ENCODE measurements at places on chromosomes 3 and 15. TPM values are rescaled to one million over a fixed set of nuclear protein-coding genes. Genes with fewer than 3 reads are reported as not detected.

HRH1 gene
- total RNA-seq, result 80.7 TPM

FRMD5 gene
- total RNA-seq, result 4.9 TPM

KIF15 gene
- total RNA-seq, result 1.6 TPM

ESYT3 gene
- 1.2 TPM for total RNA-seq

ZNF592 gene
- total RNA-seq, result 16.8 TPM

CAMK2N2 gene
- 0.10 TPM for total RNA-seq

SLC9C1 gene
- 1.7 TPM for total RNA-seq

SCAANT1 gene
- total RNA-seq, result not detected

CHST2 gene
- total RNA-seq, result 2.9 TPM

SMC4 gene
- total RNA-seq, result 39.8 TPM

DNA sequence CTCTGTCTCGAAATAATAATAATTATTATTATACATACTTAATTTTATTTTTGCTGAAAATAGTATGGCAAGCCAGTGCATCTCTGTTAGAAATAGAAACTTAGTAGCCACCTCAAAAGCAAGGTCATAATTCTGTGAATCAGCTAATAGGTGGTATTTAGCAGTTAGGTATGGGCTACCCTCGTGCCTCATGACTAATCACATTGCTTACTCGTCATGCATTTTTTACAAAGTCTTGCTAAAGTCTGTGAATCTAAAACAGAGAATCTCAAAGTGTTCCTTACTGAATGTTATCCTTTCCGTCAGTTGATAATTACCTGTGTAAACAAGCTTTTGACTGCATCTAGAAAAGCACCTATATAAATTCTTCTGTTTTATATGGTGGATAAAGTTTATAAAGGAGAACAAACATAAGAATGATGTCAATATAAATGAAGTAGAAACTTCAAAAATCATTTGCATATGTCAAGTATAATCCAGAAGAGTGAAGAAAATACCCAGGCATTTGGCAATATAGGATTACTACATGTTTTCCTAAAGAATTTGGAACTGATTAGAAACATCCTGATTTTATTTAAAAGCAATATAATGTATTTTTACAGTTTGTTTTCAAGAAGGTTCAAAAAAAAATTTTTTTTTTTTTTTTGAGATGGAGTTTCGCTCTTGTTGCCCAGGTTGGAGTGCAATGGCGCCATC, 6.2 kb downstream of the PPARG start:
- DNase-seq, result peak; percentile 96

- DNase-seq, result no peak
Measured at GRCh38 chr15:60208709-60209108, 189.1 kb downstream of the ANXA2 start.

DNA sequence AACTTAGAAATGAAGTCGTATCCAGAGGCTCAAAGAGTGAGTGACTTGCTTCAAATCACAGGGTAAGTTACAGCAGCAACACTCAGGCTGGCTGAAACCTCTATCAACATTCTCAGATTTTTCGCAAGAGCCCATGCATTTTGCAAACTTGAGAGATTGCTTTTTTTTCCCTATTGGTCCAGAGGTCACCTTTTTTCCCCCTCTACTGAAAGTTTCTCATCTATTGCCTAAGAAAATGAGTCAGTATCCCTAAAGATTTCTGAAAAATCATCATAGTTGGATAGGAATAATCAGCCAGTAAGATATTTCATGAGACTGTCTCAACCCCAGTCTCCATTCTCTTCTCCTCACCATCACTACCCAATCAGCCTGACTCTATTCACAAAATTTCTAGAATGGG, 410.6 kb downstream of the FOXP1 start:
- peak; percentile 75 for DNase-seq

DNA sequence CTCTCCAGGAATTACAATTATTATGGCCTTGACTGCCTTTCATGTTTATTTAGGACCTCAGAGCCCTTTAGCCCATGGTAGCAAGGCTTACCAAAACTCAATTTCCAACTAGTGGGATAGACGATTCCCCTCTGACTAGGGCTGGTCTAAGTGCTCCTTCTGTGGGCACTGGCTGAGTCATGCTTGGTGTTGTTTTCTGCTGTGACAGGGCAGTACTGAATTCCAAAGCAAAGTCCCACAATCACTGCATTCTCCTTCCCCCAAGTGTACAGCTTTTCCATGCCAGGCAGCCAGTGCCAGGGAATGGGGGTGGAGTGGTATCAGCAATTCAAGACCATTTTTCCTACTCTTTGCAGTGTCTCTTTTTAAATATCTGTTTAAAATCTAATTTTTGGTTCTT, 509.0 kb upstream of the NECTIN3 start:
- peak; percentile 70 for DNase-seq

DNA sequence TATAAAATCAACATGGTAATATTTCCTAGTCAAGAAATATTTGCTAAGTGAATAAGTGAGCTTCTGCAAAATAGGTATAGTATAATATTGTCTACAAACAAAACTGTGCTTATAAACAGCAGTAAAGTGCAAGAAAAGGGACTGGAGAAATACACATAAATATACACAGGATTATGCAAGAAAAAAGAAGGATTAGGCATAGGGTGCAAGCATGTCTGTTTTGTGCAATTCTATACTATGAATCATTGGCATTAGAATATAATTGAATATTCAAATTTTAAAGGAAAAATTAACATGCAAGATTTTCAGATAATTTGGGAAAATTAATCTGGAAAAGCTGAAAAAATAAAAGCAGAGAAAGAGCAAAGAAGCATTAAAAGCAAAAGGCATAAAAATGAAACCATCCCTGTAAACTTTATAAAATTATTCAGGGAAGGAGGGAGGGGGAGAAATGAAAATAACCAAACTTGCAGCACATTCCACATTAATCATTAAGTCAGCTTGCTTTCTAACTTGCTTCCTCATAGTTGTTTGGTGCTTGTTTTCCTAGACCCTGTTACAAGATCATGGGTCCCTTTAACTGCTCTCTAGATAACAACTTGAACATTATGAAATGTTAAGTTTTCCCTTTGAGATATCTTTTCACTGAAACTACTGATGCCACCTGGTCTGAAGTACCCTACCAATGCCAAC, 147.4 kb upstream of the STAC start:
- peak; percentile 21 for DNase-seq

DNA sequence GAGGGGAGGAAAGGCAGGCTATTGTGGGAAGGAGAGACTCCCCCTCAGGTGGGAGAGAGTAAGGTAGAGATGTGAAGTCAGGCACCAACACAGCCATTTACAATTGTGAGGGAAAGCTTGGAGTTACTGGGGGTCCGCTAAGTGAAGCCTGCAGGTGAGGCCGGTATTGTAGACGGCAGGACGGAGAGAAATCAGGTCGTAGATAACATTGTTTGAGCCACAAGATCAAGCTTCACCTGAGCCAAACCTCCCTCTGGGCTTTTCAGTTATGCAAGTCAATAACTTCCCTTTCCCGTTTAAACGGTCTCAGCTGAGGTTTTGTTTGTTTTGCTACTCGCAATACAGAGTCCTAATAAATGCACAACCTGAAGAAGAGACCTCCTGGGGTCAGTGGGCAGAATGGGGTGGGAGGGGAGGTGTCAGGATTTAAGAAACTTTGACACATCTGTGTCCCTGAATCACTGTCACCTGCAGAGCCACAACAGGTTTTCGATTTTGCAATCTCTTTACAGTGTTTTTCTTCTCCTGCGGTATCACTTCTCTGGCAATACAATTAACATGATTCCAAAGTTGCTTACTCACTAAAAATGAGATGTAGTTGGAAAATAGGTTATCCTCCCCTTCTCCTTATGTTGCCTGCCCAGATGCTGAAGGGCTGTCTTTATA, 72.0 kb upstream of the GLCE start:
- DNase-seq, result peak; percentile 34

- DNase-seq, result peak; percentile 28
Measured at GRCh38 chr3:138036572-138036971, 26.6 kb downstream of the CLDN18 start.

DNA sequence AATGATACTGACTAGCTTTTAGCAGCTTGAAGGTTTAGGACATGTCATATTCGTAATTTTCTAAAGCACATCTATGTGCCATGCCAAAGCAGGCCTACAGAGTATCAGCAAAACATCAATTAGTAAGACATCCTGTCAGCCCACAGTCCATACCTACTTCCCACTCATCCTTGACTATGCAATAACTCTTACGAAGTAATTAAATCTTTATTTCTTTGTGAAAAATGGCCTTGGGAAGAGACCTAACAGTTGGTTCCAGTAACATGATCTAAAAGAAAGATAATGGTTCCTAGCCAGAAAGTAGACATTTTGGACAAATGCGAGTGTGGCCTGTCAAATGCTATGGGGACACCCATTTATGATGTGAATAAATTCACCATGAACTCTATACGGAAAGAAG, 172.6 kb upstream of the TNIK start:
- no peak for DNase-seq

- DNase-seq, result peak; percentile 5
Measured at GRCh38 chr3:151553888-151554287, 93.0 kb upstream of the IGSF10 start.

DNA sequence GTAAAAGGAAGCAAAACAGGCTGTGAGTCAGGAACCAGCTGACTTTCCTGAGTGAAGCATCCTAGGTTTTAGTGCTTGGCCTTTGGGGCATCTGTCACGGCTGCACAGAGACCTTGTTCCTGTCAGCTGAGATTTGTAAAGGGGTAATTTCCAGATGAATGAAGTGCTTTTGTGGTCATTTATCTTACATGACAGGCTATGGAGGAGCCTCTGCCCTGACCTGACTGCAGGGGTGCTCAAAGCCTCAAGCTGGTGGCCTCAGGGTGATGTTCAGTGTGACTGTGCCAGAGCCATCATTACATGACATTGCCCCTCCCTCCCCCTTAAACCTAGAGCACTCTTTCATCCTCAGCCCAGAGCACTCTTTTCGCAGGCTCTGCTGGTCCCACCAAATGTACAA, 132.5 kb downstream of the ARNT2 start:
- no peak for DNase-seq

- DNase-seq, result no peak
Measured at GRCh38 chr3:88595026-88595425, 445.3 kb downstream of the C3orf38 start.

DNA sequence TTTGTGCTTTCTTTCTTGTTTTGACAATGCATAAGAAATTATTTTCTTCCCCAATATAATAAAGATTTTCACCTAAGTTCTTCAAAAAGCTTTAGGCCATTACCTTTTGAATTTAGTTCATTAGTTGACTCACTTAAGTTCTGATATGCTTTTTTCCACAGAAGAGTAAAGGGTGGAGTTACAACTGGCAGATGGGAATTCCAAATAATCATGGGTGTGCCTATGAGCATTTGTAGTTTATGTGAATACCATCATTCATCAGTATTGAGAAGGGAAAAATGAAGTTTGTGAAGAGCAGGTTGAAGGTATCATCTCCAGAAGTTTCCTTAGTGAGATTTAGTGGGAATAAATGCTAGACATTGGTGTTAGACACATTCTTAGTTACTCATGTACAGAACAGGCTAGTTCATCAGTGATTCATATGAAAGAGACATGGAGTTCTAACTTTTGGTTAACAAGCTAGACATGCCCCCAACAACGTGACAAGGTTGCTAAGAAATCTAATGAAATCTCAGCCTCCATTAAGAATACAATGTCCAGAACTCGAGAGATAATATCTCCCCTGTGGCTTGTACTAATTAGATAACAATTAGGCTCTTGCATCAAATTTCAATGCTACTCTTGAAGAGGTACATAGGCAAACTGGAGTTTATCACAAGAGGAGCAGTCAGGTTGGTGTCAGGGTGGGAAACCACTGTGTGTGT, 16.9 kb upstream of the ALCAM start:
- no peak for DNase-seq

- DNase-seq, result peak; percentile 48
Measured at GRCh38 chr3:173553635-173554280, 156.2 kb downstream of the NLGN1 start.

GRCh38 chr3:195159814-195160165, 111.2 kb downstream of the XXYLT1 start:
- DNase-seq, result no peak

GRCh38 chr15:63855735-63856134, 22.0 kb upstream of the HERC1 start:
- no peak for DNase-seq

DNA sequence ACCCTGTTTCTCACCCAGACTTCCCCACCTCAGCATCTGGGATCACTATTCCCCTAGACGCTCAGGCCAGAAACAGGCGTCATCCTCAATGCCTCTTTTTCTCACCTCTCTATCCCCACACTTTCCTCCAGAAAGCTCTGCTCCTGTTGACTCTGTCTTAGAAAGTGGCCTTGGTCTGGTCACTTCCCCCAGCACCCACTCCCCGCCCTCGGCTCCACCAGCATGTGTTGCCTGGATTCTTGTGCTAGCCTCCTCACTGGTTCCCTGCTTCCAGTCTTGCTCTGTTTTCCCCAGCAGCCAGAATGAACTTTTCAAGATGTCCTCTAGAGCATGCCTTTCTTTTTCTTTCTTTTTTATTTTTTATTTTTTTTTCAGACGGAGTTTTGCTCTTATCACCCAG, 39.7 kb upstream of the ESYT3 start:
- DNase-seq, result no peak

- DNase-seq, result no peak
Measured at GRCh38 chr3:10930666-10931040, 61.9 kb upstream of the SLC6A1 start.

DNA sequence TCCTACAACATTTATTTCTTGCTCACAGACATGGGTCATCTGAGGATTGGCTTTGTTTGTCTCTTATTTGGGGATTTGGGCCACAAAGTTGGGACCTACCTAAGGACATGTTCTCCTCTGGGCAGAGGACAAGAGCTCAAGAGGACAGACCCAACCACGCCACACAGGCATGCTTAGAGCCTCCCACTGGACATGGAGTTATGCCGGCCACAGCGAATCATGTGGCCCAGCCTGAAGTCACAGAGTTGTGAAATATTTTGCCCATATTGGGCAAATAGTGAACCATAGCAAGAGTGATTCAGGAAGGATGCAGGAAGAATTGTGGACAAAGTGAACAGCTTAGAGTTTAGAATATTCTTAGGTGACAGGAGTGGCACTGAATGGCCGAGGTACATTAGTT, 9.9 kb downstream of the TRAK1 start:
- DNase-seq, result peak; percentile 90

DNA sequence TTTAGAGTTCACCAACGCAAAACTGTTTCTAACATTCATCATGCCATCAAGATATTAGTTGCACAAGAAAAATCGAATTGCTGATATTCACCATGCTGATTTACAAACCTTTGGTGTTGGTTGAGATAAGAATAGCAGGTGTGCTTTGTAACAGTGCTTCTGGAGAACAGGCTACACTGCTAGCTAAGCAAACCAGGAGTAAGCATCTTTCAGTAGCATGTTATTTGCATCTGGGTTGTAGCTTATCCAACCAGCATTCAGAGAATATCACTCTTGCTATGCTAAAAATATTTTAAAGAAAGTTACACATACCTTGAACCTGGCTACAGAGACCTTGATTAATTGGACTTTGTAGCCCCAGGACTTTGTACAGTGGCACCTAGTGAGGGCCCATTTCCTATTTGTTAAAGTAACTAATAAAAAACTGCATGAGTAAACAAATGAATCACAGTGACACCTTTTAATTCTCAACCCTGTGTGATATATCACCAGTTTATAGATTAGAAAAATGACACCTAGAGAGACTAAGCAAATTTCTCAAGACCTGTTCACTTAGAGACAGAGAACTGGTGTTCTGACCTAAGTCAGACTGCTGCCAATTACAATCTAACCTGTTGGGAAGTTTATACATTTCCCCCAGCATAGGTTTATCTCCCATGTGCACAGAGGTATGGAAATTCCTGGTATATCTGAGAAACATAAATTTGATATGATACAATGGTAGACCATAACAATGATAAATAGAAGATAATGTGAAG, 435.5 kb upstream of the TGFBR2 start:
- peak; percentile 19 for DNase-seq
